A549 treated with DMSO at 1 μM for 4 hours (cell line): ENCODE measurements at places on chromosomes 4 and X. TPM values are rescaled to one million over a fixed set of nuclear protein-coding genes. Genes with fewer than 3 reads are reported as not detected.

The GRIA3 gene
- total RNA-seq: not detected in 5 replicates

The PRDM8 gene
- total RNA-seq: 0.32 to 0.67 TPM (median 0.42 TPM) in 5 replicates

The ADGRG2 gene
- total RNA-seq: 5.4 to 6.9 TPM (median 6.4 TPM) in 5 replicates

The MGAT4D gene
- total RNA-seq: not detected in 5 replicates

The STPG2 gene
- not detected in 5 replicates for total RNA-seq

The ARX gene
- 0.12 to 0.49 TPM (median 0.28 TPM) in 5 replicates for total RNA-seq

The SLITRK2 gene
- total RNA-seq: 0.01 TPM in 1 of 5 replicates, not detected in the others

The IQSEC2 gene
- 32.3 to 40.0 TPM (median 38.0 TPM) in 5 replicates for total RNA-seq

The PPEF2 gene
- total RNA-seq: not detected in 5 replicates
